ENCODE measurements at places on chromosomes 2 and 18.

DNA sequence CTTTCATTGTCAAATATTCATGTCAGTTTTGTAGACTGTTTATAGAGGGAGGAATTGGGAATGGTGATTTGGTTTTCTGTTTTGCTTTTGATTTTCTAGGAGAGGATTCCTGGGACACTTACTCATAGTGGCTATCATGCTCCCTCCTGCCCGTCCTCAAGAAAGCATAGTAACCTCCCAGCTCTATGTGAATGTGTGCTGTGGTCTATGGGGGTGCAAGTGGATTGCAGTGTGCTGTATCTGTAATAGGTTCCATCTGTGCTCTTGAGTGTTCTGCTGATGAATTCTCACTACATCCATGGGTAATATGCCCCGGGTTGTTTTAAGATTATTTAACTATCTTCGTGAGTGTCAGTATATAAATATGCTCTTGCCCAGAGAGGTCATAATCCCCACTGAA, 811.3 kb downstream of the CNTNAP5 start:
- no peaks in the 10 kb centered on the region for H3K27me3 ChIP-seq
- no peak for DNase-seq
- H3K4me1 ChIP-seq = no peaks in the 10 kb centered on the region
- H3K36me3 ChIP-seq = no peaks in the 10 kb centered on the region
- H3K27ac ChIP-seq = no peak overlapping the region
- H3K4me3 ChIP-seq = no peak overlapping the region

- H3K36me3 ChIP-seq = no peaks in the 10 kb centered on the region
- no peak overlapping the region for H3K4me3 ChIP-seq
- DNase-seq = no peak
- H3K4me1 ChIP-seq = no peaks in the 10 kb centered on the region
Measured at GRCh38 chr2:59568461-59568860, 985.0 kb downstream of the BCL11A start.

DNA sequence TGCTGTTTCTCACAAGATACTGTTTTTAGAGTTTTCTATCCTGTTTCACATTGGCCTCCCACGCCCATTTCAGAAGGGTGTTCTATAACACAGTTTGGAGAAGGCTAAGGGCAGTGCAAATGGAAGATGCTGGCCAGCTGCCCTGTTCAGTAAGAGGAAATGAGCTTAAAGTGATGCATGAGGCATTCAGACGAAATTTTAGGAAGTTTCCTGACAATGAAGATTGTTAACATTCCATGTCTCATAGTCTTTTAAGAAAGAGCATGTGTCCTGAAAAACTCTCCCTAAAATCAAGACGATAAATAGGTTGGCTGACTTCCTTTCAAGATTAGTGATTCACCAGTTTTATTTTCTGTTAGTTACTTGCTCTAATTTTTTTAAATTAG, 484.2 kb upstream of the NRP2 start:
- no peak overlapping the region for H3K4me3 ChIP-seq
- no peaks in the 10 kb centered on the region for H3K36me3 ChIP-seq
- H3K27me3 ChIP-seq = no peaks in the 10 kb centered on the region
- peaks cover 2% of the 10 kb centered on the region for H3K4me1 ChIP-seq
- no peak for DNase-seq

DNA sequence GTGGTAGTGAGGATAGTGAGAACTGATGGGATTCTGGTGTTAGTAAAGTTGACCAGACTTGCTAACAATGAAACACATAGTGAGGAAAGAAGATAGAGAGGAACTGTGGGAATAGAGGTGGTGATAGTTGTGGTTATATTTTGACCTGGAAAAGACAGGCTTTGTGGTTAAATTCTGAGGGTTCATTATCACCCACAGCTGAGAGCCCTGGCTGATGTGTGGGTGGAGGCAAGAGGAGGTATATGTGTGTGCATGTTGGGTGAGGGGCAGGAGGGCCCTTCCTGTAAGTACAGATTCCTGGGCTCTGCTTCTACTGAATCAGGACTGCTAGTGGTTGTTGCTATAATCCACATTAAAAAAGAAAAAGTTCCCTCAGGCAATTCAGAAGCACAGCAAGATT, 26.2 kb upstream of the TMEM163 start:
- no peak overlapping the region for H3K27ac ChIP-seq
- H3K4me1 ChIP-seq = peaks cover 4% of the 10 kb centered on the region
- H3K4me3 ChIP-seq = no peak overlapping the region
- DNase-seq = no peak
- no peaks in the 10 kb centered on the region for H3K36me3 ChIP-seq

DNA sequence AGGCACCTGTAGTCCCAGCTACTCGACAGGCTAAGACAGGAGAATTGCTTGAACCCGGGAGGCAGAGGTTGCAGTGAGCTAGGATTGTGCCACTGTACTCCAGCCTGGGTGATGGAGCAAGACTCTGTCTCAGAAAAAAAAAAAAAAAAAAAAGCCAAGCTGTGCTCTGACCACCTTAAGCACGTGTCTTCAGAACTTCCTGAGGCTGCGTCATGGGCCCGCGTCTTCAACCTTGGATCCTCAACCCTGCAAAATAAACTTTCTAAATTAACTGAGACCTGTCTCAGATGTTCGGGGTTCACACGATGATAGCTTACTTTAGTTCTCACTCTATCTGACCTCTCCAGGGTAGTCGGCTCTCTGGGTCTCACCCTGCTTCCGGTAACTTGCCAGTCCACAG, 65.8 kb upstream of the CABLES1 start:
- peak overlapping the region; percentile 33 for H3K27ac ChIP-seq
- H3K36me3 ChIP-seq = no peaks in the 10 kb centered on the region
- no peak overlapping the region for H3K4me3 ChIP-seq
- no peaks in the 10 kb centered on the region for H3K27me3 ChIP-seq
- peak; percentile 57 for DNase-seq

GRCh38 chr2:130316596-130316995, 26.1 kb upstream of the IMP4 start:
- H3K27ac ChIP-seq = no peak overlapping the region
- DNase-seq = no peak
- H3K4me1 ChIP-seq = no peaks in the 10 kb centered on the region
- H3K27me3 ChIP-seq = peaks cover 2% of the 10 kb centered on the region
- H3K36me3 ChIP-seq = no peaks in the 10 kb centered on the region

DNA sequence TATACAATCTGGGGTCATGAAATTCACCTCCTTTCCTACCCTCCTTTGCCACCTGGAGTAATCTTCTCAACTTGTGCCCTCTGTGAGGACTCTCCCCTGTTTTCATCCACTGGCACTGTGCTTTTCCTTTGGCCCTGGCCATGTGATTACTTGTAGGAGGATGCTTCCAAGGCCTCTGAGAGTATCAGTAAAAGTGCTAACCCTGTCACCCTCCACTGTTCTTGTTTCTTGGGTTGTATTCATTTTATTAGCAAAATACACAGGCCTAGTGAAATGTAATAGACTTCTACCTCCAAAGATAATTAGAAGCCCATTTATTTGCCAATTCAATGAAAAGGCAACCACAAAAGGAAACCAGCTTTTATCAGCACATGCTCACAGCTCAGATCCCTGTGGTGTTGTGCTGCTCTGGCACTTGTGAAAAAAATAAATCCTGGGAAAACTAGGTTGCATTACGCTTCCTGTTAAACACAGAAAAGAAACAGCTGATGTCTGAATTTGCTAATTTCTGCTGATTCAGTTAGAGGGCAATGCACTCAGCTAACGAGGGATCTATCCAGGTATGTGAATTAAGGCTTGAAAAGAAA, 357.5 kb upstream of the ETAA1 start:
- H3K27ac ChIP-seq = no peak overlapping the region
- no peaks in the 10 kb centered on the region for H3K4me1 ChIP-seq
- H3K36me3 ChIP-seq = no peaks in the 10 kb centered on the region
- no peaks in the 10 kb centered on the region for H3K27me3 ChIP-seq

- H3K4me1 ChIP-seq = no peaks in the 10 kb centered on the region
- no peaks in the 10 kb centered on the region for H3K27me3 ChIP-seq
- H3K36me3 ChIP-seq = no peaks in the 10 kb centered on the region
- DNase-seq = no peak
- H3K27ac ChIP-seq = no peak overlapping the region
- H3K4me3 ChIP-seq = no peak overlapping the region
Measured at GRCh38 chr18:55419132-55419946, 168.7 kb downstream of the TCF4 start.

DNA sequence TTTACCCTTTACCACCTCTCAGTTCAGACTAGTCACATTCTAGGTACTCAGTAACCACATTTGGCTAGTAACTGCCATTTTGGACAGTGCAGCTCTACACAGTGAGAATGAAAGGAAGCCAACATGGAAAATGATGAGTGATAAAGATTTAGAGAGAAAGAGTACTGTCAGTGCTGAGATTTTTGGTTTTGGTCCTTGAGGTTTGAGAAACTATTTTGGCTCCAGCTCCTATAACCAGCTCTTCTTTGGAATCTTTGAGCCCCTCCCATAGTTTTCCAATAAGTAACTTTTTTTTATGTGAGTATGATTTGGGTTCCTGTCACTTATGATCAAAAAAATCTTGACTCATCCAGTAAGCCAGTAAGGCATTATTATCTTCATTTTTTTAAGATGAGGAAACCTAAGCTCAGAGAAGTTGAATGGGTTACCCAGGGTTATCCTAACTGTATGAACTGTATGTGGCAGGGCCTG, 173.0 kb downstream of the BABAM2 start:
- no peak overlapping the region for H3K4me3 ChIP-seq
- no peak overlapping the region for H3K27ac ChIP-seq
- H3K36me3 ChIP-seq = no peaks in the 10 kb centered on the region
- no peak for DNase-seq

DNA sequence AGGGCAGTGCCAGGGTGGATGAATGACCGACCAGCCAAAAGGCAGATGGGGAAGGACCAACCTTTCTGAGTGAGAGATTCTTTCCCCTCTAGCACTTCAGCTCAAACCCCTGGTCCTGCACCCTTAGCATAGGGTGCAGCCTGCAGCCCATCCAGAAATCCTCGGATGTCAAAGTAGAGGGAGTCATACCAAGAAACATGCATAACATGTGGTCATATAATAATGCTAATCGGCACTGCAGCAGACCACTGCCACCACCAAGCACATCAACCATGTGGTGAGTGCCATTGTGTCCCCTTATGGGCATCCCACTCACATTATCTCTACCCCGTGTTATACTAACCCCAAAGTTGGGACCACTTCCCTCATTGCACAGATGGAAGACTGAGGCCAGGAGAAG, 17.7 kb downstream of the ATOH8 start:
- H3K27me3 ChIP-seq = no peaks in the 10 kb centered on the region
- no peaks in the 10 kb centered on the region for H3K4me1 ChIP-seq
- no peak for DNase-seq
- no peak overlapping the region for H3K4me3 ChIP-seq

DNA sequence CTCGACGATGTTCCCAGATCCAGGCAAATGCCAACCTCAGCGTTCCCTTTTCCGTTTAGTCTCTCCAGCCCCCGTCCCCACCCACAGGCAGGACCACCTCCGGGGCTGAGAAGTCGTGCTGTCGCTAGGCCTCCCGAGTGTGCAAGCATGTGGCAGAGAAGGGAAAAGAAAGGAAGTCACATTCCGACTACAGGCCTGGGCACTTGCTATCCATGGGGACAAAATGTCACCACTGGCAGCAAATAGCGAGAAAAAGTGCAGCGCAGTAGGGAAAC, 420 bp downstream of the PIGN start:
- peaks cover 2% of the 10 kb centered on the region for H3K36me3 ChIP-seq
- H3K27me3 ChIP-seq = no peaks in the 10 kb centered on the region
- H3K27ac ChIP-seq = peak overlapping the region; percentile 42
- DNase-seq = no peak

DNA sequence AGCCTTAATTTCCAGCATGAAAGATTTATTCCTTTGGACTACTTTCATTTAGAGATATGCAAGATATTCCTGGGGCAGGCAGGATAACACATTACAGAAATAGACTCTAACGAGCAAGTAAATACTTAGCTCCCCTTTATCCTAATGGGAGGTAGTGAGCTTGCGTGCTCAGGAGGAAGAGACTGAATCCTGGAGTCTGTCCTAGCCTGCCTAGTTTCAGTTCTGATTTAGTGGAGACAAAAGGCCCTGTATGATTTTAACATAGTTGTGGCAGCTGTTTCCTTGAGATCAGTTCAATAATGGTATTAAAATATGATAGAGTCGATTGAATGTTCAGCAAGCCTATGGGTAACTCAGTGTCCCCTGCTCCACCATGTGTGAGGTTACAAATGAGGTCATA, 109.5 kb downstream of the FMNL2 start:
- no peak overlapping the region for H3K27ac ChIP-seq
- no peak overlapping the region for H3K4me3 ChIP-seq
- no peaks in the 10 kb centered on the region for H3K36me3 ChIP-seq
- H3K27me3 ChIP-seq = no peaks in the 10 kb centered on the region
- DNase-seq = no peak

- no peak for DNase-seq
- H3K4me3 ChIP-seq = no peak overlapping the region
- H3K27me3 ChIP-seq = no peaks in the 10 kb centered on the region
Measured at GRCh38 chr2:27202854-27203253, 9.0 kb upstream of the ATRAID start.

GRCh38 chr2:233800208-233800607, 22.1 kb downstream of the MROH2A start:
- peaks cover 34% of the 10 kb centered on the region for H3K27me3 ChIP-seq
- H3K4me1 ChIP-seq = no peaks in the 10 kb centered on the region
- H3K27ac ChIP-seq = no peak overlapping the region
- H3K4me3 ChIP-seq = no peak overlapping the region
- no peaks in the 10 kb centered on the region for H3K36me3 ChIP-seq

DNA sequence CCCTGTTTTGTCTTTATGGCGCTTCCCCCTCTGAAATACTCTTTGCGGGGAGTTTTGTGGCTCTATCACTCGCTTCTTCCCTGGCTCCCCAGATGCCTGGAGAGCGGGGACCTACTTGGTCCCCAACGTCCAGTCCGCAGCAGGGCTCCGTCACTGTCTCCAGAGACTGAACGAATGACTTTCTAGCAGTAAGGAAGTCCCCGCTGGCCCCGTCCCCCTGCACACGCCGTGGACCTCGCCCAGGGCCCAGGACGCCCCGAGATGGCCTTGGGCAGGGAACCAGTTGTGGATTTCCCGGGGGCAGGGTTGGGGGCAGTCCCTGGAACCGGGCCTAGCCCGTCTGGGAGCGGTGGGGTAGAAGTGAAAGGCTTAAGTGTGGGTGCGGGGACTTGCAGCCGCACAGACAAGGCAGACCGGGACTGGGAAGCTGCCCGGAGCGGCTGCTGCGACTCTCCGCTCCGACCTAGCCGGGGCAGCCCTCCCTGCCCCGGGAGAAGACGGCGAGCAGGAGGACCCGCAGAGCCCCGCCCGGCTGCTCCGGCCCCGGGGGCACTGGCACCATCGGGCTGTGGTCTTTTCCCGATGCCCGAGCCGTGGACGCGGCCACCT, 821 bp upstream of the EPHA4 start:
- DNase-seq = peak; percentile 12
- H3K4me1 ChIP-seq = peaks cover 43% of the 10 kb centered on the region
- H3K27me3 ChIP-seq = peaks cover 44% of the 10 kb centered on the region
- H3K36me3 ChIP-seq = no peaks in the 10 kb centered on the region

All from T-cell (primary cell).